ENCODE measurements at places on chromosomes 5 and 9.

DNA sequence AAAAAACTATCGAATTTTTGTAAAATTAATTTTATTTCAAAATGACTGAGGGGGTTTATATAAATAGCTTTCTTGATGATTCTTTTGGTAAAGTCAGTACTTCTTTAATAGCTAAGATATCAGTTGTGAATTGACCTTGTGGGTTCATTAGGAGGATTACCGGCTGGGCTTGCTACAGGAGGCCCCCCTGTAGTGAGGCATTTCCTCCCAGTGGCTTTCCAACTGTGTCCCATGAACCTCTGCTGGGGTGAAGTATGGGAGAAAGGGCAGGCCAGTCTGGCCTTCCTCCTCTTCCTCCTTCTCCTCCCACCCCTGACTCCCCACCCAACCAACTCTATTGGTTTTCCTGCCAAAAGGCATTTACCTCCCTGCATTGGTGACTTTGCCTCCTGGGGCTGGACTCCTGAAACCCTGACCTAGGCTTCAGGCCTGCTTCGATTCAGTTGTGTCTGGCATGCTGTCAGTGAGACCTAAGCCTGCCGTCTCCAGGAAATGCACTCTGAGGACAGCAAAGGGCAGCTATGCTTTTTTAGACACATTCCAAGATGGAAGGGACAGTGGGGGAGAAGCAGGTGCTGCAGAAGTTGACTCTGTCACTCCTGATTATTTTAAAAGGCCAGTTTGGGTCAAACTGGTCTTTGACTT, 144.8 kb downstream of the HSPA4 start:
- DNase-seq = no peak

DNA sequence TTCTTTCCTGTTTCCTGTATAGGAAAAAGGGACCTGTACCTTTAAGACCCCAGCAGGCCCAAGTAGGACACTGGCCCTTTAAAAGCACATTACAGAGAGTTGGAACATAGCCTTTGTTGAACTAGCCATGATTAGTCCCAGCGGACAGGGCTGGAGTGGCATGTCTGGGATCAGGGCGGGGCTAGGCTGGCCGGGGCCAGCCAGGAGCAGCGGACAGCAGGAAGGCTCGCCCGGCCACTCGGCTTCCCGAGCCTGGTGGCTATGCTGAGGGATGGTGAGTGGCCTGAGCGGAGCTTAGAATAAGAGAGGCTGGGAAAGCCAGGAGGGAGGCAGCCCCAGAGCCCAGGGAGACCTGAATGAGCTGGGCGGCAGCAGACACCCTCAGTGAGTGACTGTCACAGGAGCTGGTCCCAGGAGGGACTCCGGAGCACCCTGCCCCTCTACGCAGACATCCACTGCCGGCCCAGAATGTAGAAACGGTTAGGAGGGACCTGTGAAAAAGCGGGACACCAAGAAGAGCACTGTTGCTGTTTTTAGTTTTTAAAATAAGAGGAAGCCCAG, 92.1 kb downstream of the DAB2IP start:
- peak; percentile 95 for DNase-seq

DNA sequence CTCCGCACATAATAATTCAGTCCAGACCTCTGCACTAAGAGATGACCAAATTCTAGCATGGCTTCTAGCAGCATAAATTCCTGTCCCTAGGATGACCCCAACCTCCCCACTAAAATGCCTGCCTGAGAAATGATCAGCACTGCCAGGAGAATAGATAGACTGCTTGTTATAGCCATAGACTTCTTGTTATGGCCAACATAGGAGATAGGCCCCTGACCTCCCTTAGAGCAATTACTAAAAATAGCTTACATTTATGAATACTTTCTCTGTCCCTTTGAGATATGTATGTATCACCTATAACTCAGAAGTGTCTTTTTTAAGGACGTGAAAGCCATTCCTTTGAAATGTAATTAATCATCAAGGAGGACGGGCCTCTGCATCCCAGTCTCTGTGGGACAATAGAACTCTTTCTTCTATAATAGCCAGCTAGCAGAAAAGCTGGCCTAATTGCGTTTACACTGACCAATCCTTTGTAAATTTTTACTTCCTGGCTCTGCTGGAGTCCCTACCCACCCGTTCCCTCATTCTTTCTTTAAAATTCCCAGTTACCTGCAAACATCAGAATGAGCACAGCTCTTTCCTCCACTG, 1002.7 kb downstream of the CDH18 start:
- no peak for DNase-seq

DNA sequence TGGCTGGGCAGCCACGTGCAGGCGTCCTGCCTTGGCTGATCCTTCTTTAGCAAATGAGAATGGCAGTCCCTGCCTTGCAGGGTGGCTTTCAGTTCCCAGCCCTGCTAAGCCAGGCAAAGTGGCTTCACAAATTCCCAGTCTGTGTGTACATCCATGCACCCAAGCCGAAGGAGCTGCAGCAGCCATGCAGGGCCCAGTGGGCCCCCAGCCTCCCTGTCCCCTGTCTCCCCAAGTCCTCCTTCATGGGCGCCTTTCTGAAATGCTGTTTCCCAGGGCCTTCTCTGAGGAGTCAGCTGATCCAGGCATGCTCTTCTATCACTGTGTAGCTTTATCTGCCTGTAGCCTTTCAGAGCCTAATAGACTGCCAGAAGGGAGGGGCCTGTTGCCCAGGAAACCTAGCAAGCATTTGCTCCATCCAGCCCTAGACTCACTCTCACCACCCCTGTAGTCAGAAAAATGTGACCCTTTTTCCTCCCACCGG, 47.4 kb upstream of the SHC3 start:
- no peak for DNase-seq

DNA sequence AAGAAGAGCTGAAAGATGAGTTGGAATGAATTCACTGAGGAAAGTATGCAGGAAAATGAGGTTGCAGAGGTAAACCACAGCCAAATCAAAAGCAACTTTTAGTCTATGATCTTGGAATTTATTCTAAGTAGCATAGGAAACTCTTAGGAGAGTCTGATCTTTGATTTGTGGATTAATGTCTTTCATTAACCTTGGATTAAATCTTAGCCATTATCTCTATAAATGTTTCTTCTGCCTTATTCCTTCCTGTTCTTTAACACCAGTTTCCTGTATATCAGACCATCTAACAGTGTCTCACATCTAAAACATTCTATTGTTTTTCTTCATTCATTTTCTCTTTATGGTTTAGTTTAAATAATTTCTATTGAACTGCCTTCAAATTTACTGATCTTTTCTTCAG, 187.2 kb upstream of the ANKRD55 start:
- DNase-seq = no peak

GRCh38 chr5:74332682-74333081, 307.8 kb downstream of the ENC1 start:
- DNase-seq = no peak

DNA sequence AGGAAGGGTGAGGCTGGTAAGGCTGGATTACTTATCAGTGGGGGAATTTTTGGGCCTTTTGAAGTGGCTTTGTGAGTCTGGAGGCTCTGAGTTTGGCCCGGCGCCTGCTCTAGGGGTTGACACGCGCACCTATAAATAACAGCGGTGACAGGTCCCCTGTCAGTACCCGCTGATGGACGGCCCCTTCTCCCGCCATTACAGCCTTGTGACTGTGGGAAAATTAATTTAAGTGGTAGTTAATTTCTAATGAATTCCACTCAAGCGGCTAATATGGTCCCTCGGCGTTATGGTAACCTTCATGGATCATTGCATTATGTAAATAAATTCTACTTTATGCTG, 16.5 kb downstream of the MRPL36 start:
- no peak for DNase-seq

GRCh38 chr9:14398473-14398872, 84.5 kb upstream of the NFIB start:
- DNase-seq = no peak

DNA sequence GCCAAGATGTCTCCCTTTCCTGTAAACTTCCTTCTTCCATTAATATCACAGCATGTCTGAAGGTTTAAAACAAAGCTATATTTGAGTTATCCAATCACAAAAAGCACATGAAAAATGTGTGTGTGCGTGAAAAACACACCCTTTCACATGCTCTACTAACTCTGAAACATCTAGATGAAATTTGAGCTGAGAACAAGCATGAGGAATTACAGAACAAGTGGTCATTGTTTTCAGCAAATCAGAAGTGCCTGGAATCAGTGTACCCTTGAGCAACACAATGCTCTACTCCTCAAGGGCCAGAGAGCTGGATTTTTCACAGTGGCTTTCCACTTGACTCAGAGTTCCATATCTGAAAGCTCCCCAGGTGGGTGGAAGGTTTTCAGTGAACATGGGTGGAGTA, 255.9 kb downstream of the PSAT1 start:
- no peak for DNase-seq

GRCh38 chr9:94867281-94867841, 140.9 kb downstream of the AOPEP start:
- DNase-seq = peak; percentile 89

GRCh38 chr5:17156463-17156862, 61.0 kb upstream of the BASP1 start:
- no peak for DNase-seq

- no peak for DNase-seq
Measured at GRCh38 chr5:37899037-37899436, 59.2 kb upstream of the GDNF start.

GRCh38 chr9:115517335-115518075, 399.5 kb upstream of the TNC start:
- DNase-seq = no peak

DNA sequence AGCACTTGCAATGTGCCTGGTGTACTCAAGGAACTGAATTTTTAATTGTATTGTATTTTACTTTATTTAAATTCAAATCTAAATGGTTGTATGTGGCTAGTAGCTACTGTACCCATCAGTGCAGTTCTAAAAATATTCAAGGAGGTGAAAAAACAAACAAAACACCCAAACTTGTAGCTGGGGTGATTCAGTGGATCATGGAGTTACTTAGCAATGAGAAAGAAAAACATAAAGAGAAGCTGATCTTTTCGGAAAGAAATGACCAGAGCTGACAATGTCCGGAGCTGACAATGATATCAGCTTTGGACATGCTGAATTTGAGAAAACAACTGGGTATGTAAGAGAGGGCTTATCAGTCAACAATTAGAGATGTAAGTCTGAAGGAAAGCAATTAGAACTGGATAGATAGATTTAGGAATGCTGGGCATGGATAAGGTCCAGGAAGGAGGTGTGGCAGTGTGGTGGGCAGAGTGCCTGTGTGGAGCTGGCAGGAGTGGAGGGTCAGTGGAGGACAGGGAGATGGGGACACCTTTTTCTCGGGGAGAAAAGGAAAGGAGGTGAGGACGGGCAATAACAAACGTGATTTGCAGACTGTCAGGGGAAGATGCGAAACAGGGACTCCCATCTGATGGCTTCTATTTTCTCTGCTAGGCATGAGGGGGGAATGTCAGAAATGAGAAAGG, 113.2 kb downstream of the DCP2 start:
- DNase-seq = no peak

DNA sequence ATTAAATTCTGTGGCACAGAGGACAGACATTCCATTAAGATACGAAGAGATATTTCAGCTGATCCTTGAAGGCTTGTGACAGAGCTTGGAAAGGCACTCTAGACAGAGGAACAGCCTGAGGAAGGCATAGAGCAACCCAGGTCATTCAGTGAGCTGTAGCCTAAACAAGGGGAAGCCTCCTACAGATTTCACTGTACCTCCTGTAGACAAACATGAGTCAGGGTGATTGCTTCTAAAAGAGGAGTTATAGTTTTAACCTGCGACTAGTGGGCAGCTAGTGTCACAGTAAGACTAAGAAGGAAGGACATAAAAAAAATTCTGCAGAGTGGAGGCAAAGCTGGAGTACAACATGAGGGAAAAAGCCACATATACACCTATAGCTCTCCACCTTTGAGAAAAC, 43.5 kb upstream of the ANKDD1B start:
- DNase-seq = no peak

DNA sequence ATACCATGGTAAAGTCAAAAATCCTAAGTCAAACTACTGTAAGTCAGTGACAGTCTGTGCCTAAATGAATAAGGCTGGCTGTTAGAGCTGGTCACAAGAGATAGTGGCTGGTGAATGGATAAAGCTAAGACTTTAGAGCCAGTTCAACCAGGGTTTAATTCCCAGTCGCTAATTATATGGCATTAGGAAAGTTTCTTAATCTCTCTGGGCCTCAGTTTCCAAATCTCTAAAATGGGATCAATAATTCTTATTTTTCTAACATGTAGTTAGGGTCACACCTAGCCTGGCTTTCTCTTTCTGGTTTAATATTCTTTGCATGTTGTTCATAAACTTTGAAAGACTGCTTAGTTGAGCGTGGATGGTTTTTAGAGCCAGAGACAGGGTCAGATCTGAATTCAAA, 64.8 kb downstream of the SMIM15 start:
- DNase-seq = no peak

DNA sequence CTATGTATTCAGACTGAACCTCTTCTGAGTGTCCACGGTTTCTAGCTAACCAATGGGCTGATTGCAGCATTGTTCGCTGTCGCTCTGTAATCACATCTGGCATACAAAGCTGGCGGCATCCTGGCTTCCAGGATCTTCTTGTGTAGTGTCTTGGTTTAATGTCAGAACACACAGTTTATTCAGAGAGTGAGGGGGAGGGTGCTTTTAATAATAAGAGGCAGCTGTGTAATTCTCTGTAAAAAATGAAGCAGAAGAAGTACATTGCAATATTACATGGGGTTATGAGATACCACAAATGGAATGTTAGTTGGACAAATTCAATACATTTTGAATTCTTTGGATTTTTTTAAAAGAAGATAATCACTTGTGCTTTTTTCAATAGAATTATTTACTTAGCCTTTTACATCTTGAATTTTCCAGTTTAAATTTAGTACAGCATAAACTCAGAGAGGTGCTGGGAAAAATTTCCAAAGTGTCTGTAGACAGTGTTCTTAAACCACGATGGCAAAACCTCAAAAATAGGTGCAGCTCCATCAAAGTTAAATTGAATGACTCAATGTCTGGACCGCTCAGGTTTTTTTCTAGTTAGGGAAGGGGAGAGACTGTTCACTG, 206.0 kb downstream of the PCSK1 start:
- no peak for DNase-seq

DNA sequence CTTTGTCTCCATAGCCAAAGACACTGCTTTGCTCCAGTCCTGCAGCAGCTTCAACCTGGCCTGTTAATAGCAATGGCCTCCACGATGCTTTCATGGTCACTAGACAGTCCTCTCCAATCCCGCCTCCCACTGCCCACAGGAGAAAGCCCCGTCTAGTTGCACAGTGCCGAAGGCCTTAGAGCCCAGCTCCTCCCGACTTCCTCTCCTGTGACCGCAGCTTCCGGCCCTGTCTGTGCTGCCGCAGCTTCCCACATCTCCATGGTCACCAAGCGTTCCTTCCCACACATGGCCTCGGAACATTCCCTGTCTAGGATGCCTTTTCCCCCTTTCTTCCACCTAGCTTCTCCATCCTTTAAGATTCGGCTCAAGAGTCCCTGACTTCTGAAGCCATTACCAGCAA, 23.4 kb downstream of the PCA3 start:
- no peak for DNase-seq

All from adrenal gland (tissue), 19 donors.